Activated CD4-positive, alpha-beta memory T cell treated with anti-CD3 and anti-CD28 coated beads for 36 hours (primary cell): ENCODE measurements at places on chromosomes 2 and 18. TPM values are rescaled to one million over a fixed set of nuclear protein-coding genes. Genes with fewer than 3 reads are reported as not detected.

Gene ADGRF3
- 1.4 TPM for total RNA-seq

Gene ARHGAP25
- total RNA-seq, result 87.7 TPM

Gene HRH4
- total RNA-seq, result 0.43 TPM

Gene NYAP2
- total RNA-seq, result not detected

DNA sequence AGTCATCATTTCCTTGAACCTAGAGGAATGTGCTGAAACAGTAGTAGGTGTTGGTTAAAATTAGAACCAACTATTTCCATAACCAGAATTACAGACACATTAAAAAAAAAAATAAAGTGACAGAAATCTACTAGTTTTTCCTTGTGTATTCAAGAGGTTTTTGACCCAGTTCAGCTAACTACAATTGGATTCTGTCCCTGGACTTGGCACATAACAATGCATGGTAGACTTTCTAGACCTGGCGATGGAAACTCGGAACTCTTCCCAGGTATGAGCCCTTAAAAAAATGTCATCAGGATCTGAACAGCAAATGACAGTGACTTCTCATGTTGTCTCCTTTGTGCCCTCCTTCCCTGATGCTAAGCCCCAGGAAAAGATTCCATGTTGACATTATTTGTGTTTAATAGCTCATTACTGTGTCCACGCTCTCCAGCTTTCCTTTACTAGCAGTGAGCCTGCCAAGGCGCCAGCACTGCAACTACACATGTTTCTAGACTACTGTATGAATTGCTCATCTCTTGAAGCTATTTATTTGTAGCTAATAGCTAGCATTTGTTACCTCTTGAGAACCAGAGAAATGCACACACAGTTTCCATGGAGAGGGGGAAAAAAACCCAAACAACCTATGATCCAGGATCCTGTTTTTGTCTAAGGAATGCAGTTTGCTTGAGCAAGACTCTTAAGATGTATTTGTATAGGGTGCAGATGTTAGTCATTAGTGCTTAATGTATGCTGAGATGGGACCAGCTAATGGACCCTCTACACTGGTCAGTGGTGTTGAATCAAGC lies 148.5 kb downstream of the FMNL2 start:
- H3K27ac ChIP-seq, result no peak overlapping the region
- H3K27me3 ChIP-seq, result peaks cover 5% of the 10 kb centered on the region
- no peak overlapping the region for H3K4me3 ChIP-seq
- no peaks in the 10 kb centered on the region for H3K4me1 ChIP-seq
